ENCODE measurements at places on chromosomes 7 and 10. TPM values are rescaled to one million over a fixed set of nuclear protein-coding genes. Genes with fewer than 3 reads are reported as not detected.

PAPSS2 gene
- polyA plus RNA-seq, result 45.5 TPM

EBLN1 gene
- polyA plus RNA-seq, result not detected

RBM20 gene
- 1.1 TPM for polyA plus RNA-seq

GPR37 gene
- polyA plus RNA-seq, result 5.7 TPM

FRAT1 gene
- polyA plus RNA-seq, result 2.2 TPM

ZNRF2 gene
- polyA plus RNA-seq, result 16.4 TPM

LEP gene
- polyA plus RNA-seq, result not detected

C10orf67 gene
- polyA plus RNA-seq, result 0.39 TPM

FXYD4 gene
- polyA plus RNA-seq, result not detected

GFRA1 gene
- 5.3 TPM for polyA plus RNA-seq

ZNF467 gene
- polyA plus RNA-seq, result 17.8 TPM

THSD7A gene
- 18.8 TPM for polyA plus RNA-seq
